Amygdala (tissue), 56 donors: ENCODE measurements at places on chromosomes 13 and 19.

GRCh38 chr19:18021121-18021755, 13.3 kb downstream of the ARRDC2 start:
- DNase-seq, result peak; percentile 50

GRCh38 chr13:23658929-23659541, 88.8 kb downstream of the TNFRSF19 start:
- no peak for DNase-seq

- DNase-seq, result no peak
These were observed 47.0 kb downstream of the RUBCNL start for GRCh38 chr13:46340011-46340410.

- DNase-seq, result no peak
These were observed 7.4 kb downstream of the CDC37 start for GRCh38 chr19:10395917-10396316.

- no peak for DNase-seq
These were observed 8.1 kb upstream of the PTBP1 start for GRCh38 chr19:788983-789700.

DNA sequence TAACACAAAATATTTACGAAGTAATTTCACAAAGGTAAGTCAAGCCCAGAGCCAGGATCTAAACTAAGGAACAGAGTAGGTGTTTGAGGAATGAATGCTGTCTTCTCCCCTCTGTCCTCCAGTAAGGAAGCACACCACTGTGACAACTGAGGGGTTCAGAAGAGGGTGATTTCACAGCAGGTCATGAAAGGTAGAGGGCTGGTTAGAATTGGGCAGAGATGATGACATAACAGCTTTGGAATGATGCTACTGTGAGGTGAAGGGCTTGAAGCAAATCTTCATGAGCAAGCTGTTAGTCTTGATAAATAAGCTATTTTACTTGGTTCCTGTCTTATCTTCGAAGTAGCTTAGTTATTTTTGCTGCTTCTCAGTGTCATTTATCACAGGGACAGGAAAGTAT, 498.6 kb downstream of the FGF9 start:
- DNase-seq, result no peak

DNA sequence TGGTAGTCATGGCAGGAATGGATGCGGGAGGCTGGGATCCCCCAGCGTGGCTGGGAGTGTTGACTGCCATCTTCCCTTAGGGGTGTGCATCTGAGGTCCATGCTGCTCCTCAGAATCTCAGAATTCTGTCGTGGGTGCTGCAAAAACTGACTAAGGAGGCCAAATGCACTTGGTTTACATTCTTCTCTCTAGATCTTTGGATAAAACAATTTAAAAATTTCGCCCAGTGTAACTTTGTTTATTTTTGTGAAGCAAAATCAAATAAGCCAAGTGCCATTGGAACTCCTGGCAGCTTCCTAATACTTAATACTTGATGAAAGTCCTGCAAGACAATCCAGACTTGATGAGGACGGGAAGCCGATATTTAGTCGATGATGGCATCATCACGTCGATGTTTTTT, 27.8 kb upstream of the TM9SF2 start:
- no peak for DNase-seq

DNA sequence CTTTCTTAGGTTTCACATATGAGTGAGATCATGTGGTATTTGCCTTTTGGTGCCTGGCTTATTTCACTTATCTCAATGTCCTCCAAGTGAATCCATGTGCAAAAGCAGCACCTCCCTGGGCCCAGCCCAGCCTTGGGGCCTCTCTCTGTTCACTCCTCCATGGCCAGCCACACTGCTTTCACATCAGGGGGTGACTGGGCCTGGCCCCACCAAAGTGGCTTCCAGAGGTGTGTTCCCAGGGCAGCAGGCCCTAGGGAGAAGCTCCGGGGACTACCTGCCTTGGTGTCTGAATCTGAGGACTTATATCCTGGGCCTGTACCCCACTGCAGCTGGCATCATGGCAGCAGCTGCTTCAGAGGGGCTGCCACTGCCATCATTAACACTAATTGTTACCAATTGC, 829.9 kb upstream of the SLITRK5 start:
- DNase-seq, result no peak

- peak; percentile 64 for DNase-seq
These were observed 846 bp upstream of the PRKACA start for GRCh38 chr19:14118165-14119051.

- no peak for DNase-seq
These were observed 235.5 kb downstream of the PCDH9 start for GRCh38 chr13:66994517-66995202.

DNA sequence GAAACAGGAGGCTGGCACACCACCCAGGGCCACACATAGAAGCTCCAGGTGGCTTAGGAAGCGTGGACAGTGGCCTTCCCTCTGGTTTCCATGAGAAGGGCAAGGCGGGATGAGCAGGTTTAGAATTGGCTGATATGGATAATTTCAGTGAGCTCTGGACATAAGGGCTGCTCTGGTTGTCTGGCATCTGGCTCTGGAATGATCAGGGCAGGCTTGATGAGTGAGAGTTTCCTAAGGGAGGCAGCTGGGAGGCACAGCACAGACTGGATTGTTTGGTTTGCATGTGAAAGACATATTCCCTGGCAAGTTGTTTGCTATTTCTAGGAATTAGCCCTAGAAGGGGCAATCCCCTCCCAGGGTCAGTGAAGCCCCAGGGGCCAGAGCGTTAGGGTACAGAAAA, 129.5 kb downstream of the ATP8A2 start:
- no peak for DNase-seq

- no peak for DNase-seq
These were observed 10.7 kb downstream of the SIRT6 start for GRCh38 chr19:4171676-4172075.

- DNase-seq, result no peak
These were observed 390.3 kb upstream of the ZNF507 start for GRCh38 chr19:31955061-31955460.

GRCh38 chr13:45441633-45442032, 23.1 kb upstream of the COG3 start:
- DNase-seq, result no peak

- DNase-seq, result no peak
These were observed 231.5 kb upstream of the KLHL1 start for GRCh38 chr13:70339738-70340137.

DNA sequence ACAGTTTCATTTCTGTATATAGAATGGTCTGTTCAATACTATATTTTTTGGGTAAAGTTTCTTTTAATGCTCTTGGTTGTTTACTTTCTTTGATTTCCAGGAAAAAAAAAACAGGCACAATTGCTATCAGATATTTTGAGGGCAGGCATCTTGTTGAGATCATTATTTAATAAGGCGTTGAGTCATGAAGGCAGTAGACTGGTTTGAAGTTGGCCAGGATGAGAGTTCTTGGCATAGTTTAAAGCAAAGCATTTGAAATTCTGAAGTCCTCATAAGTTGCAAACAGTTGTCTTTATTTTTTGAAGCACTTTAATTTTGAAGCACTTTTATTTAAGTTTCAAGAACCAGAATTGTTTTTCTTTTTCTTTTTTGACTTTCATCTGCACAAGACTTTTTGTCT, 2.6 kb upstream of the ZNF175 start:
- no peak for DNase-seq

DNA sequence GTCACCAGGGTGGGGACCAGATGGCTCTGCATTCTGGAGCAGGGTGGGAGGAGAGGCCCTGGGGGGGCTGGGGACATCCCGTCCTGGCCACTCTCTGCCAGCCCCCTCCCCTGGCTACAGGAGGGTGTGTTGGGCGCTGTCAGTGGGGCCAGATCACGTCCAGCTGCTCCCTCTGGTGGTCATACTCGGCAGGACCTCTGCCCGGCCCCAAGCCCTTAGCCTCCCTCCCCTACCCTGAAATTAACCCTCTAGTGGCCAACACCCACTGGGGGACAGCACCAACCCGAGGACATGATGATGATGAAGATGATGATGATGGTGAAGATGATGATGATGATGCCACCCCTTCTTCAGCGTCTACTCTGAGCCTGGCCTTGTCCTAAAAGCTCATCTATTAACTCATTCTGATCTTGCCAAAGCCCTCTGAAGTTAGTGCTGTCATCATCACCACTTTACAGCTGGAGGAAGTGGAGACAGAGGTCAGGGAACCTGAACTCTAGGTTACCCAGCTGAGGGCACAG, 590 bp upstream of the LGI4 start:
- DNase-seq, result peak; percentile 74

- no peak for DNase-seq
These were observed 3.3 kb downstream of the MLLT1 start for GRCh38 chr19:6276447-6276846.

GRCh38 chr13:99614465-99614885, 113.2 kb downstream of the TM9SF2 start:
- DNase-seq, result no peak

DNA sequence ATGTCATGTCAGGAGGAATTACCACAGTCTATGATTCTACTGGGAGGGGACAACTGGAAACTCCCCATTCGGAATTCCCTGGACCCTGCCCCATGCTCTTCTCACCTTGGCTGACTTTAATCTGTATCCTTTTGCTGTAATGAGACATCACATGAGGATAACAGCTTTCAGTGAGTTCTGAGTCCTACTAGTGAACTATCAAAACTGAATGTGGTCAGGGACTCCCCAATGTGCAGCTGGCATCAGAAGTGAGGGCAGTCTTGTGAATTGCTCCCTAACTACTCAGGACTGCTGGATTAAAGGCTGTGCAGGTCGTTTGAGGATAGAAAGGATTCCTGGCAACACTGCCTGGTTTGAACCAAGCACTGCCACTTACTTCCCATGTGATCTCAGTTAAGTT, 15.2 kb downstream of the SIGLEC7 start:
- DNase-seq, result no peak

DNA sequence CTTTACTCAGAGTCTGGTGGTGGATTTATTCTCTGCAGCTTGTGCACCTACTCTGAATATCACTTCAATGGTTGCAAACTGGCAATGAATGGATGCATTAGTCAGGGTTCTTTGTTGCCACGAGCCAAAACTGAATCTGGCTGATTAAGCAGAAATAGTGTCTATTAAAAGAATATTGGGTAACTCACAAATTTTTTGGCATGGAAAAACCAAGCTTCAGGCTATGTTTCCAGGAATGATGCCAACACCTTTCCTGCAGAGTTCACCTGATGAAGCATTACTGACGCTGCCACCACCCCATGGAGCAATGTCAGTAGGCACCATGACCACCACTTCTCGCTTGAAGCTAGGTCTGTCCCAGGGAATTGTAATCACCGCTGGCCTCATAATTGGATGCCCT, 597.8 kb upstream of the SLC10A2 start:
- DNase-seq, result no peak

- no peak for DNase-seq
These were observed 77.4 kb upstream of the LRCH1 start for GRCh38 chr13:46475541-46475991.

GRCh38 chr13:31380715-31381114, 180.9 kb downstream of the B3GLCT start:
- DNase-seq, result no peak

DNA sequence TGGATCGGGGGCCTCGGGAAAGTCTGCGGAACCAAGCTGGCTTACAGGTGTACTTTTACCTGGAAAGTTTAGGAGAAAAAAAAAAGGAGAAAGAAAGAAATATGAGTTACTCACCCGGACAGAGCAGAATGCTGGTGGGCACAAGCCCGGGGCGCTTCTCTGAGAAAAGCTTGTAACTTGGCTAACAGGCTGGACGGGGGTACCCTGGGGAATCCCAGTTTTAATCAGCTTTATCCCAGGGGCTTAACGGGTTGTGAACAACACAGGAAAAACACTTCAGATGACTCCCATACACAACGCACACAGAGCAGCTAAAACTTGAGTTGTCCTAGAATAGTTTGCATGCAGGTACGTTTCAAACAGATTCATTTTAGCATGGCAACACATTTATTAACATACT, 37.3 kb downstream of the KLF2 start:
- no peak for DNase-seq

DNA sequence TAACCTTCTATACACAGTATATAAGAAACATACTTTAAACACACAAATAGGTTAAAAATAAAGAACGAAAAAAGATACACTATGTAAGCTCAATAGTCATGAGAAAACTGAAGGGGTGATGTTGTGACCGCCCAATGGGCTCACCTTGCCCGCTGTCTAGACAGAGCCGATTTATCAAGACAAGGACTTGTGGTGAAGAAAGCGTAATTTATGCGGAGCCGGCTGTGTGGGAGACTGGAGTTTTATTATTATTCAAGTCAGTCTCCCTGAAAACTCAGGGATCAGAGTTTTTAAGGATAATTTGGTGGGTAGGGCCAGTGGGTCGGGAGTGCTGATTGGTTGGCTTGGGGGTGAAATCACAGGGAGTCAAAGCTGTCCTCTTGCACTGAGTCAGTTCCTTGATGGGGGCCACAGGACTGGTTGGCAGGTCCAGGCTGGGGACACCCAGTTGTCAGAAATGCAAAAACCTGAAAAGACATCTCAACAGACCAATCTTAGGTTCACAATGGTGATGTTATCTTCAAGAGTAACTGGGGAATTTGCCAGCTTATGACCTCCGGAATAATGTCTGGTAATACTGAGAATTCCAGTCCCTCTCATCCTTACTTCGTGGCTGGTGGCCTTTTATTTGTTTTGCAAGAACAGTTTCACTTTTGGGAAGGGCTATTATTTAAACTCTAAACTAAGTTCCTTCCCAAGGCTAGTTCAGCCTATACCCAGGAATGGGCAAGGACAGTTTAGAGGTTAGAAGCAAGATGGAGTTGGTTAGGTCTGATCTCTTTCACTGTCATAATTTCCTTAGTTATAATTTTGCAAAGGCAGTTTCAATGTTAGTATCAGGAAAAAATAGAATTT, 96.6 kb downstream of the UBL3 start:
- no peak for DNase-seq

GRCh38 chr13:111541752-111542529, 221.5 kb downstream of the TEX29 start:
- no peak for DNase-seq

DNA sequence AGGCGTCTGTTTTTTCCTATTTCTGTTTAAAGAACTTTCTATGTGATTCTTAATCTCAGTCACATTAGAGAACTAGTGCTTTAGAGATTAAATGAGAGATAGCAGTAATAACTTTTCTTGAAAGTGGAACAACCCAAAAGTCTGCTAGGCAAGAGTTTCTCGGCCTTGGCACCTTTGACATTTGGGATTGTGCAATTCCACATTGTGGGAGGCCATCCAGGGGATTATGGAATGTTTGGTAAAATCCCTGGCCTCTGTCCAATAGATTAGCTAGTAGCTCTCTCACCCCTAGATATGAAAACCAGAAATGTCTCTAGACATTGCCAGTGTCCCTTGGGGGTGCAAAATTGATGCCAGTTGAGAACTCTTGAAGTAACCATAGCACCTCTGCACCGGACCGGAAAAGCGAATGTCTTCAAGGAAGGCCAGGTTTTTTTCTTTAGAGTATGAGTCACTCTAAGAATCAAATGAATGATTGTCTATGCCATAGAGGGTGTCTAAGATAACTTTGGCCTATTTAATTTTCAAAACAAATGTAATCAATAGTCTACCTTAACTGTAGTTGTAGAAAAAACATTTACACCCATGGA, 45.0 kb upstream of the IL17D start:
- no peak for DNase-seq

- no peak for DNase-seq
These were observed 113.7 kb downstream of the OLFM4 start for GRCh38 chr13:53142306-53142705.
